Central memory CD8-positive, alpha-beta T cell (primary cell): ENCODE measurements at places on chromosomes 7 and 10.

DNA sequence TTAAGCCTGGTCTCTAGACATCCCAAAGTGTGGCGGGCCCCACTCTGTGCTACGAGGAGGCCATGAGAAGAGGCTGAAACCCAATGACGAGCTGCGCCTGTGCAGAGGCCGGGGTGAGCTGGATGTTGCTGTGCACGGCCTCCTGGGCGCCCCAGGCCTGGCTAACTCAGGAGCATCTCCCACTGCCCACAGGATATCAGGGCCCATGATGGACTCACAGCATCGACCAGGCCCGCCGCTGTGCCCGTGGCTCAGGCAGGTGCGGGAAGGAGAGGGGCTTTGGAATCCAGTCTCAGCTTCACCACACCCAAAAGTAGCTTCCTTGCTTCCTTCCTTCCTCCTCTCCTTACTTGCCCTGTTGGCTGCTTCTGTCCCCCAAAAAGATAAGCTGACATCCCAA, 4.6 kb upstream of the CNPY1 start:
- DNase-seq = no peak

DNA sequence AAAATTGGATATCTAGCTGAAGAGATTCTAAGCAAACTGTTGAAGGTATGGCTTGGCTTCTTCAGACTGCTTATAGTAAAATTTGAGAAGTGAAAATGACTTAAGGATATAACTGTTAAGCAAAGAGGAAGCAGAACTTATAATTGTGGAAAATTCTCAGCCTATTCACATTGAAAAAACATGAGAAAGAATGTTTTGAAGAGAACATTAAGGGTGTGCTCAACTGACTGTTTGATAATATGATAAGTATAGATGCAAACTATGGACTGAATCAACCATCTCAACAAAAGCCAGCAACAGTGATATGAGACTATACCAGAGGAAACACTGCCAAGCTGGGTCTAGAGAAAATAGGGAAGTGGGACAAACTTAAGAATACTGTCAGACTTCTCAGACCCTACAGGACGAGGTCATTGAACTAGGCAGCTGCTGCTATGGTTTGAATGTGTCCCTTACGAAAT, 133.1 kb upstream of the PPP1R3A start:
- no peak for DNase-seq

- no peak for DNase-seq
Observed at GRCh38 chr7:25255611-25256332, 27.5 kb upstream of the NPVF start.

DNA sequence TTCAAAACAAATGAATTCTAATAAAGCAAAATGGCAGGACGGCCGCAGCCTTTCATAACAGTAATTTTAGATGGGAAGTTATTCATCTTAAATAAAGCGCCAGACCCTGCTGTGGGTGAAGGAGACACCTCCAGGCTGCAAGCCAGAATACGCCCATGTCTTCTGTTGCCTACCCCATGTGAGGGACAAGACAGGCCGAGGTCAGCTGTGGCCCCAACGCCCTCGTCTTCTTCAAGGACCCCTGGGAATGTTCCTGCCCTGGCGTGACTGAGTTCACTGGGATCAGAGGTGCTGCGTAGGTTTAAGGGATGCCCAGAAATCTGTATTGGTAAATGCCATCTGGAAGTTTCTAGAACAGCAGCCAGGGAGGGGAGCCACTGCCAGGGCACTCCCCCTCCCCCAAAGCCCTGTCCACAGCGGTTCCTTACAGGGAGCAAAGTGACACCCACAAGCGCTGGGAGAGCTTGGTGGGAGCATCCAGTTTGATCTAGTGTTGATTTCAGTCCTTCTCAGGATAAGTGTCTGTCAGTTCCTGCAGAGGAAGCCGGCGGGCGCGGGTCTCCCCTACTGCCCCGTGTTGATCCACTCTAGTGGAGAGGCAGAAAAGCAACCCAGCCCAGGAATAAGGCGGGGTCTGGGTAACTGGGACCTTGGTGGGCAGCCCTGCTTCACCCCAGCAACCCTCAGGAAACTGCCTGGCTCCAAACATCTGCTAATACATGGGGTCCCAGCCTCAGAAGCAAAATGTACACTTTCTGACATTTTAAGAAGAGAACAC, 20.6 kb downstream of the PAPOLB start:
- no peak for DNase-seq

DNA sequence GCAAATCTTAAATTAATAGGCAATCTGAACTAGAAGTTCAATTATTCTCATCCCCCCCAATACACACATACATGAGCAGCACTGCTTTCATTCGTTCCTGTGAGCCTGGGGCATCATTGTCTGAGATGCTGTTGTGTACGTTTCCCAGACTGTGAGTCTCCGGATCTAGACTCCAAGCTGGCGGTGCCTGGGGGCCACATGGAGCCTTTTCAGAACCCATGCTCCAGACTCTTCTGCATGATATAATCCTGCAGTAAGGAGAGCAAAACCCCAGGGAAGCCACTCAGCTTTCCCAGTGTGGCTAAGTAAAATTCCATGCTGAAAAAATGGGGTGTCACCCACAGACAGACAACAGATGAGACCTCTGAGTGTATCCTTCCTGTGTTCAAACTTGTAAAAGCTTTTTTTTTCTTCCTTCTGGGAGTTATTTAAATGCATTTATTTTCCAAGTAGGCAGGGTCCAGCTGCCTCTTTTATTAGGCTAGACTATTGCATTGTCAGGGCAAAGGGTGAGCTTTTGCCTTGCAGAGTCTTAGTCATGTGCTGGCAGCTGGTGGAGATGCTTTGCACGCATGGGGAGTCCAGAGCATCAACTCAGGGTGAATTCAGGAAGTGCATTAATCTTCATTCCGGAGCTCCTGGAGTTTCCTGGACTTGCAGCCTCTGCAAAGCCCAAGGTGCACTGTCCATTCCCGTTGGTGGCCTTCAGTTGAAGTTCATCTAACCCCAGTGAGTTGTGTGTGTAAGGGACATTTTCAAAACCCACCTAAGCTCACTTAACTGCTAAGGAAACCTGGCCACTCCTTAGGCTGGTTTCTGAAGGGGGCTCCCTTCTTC, 185.7 kb upstream of the ADO start:
- DNase-seq = no peak

DNA sequence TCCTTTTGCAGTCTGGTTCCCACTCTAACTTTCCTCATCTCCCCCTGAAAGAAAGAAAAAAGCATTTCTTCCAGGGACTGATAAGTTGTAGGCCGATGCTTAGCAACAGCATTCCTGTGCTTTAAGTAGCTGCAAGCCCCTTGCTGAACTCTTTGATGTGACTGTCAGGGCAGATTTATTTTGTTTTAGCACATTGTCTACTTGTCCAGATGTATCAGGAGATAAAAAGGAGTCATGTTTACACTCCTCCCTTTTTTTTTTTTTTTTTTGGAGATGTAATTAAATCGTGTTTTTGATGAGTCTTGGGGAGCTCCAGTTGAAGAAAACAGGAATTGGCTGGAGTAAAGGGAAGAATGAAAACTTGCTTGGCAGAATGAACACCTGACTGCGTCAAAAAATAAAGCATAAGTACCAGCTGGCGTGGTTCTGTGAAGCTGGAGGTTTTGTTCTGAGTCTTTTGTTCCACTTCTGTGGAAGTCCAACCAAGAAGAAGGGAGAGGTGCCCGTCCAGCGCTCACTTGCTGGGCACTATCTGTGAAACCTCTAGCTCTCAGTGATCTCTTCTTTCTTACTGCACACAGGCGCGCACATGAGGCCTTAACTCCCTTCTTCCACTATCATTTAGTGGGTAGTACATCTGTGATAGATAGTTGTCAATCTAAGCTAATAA, 871.7 kb downstream of the LRMDA start:
- no peak for DNase-seq

GRCh38 chr10:74118804-74119203, 31.8 kb downstream of the AP3M1 start:
- DNase-seq = no peak

DNA sequence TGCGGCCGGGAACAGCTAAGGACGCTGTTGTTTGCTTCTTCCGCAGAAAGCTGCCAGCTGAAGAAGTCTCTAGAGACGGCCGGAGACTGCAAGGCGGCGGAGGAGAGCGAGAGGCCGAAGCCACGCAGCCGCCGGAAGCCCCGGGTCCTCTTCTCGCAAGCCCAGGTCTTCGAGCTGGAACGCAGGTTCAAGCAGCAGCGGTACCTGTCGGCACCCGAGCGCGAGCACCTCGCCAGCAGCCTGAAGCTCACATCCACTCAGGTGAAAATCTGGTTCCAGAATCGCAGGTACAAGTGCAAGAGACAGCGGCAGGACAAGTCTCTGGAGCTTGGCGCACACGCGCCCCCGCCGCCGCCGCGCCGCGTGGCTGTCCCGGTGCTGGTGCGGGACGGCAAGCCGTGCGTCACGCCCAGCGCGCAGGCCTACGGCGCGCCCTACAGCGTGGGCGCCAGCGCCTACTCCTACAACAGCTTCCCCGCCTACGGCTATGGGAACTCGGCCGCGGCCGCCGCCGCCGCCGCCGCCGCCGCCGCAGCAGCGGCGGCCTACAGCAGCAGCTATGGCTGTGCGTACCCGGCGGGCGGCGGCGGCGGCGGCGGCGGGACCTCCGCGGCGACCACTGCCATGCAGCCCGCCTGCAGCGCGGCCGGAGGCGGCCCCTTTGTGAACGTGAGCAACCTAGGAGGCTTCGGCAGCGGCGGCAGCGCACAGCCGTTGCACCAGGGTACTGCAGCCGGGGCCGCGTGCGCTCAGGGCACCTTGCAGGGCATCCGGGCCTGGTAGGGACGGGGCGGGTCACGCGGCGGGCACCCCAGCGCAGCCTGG, 2.4 kb downstream of the NKX2-3 start:
- no peak for DNase-seq

- DNase-seq = no peak
Observed at GRCh38 chr7:92313055-92313454, 67.3 kb downstream of the ANKIB1 start.

DNA sequence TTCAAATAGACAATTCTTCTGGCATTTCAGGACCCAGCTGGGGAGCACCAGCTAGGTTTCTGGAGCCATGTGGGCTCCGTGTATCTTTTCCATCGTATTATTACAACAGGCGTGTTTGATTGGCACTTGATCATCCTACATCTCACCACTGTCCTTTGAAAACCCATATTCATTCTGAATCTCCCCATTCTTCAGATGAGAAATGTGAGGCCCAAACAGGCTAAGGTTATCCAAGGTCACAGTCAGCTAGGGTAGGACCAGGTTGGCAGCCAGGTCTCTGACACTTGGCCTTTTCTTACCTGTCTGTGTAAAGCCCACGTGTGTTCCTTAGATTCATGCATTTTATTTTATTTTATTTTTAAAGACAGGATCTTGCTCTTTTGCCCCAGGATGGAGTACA, 102.4 kb upstream of the SH2B2 start:
- DNase-seq = no peak

DNA sequence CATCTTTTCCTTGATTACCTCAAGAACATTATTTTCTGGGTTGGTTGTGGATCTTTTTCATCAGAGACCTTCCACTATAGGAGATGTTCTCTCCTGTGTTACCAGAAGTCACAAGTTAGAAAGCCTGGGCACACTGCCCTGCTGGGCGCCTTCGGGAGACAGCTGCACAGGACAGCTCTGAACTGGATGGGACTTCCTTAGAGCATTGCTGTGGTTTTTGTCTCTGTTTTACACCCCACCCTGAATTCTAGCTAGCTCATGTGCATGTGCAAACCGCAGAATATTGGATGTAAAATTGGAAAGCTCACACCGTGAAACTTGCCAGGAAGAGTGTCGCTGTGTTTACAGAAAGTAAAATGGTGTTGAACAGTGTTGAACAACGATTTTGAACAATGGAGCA, 54.4 kb upstream of the SEC61G start:
- DNase-seq = no peak

GRCh38 chr7:137860542-137860941, 13.8 kb upstream of the DGKI start:
- DNase-seq = no peak

GRCh38 chr7:149794661-149795060, 21.3 kb upstream of the ZNF467 start:
- no peak for DNase-seq

DNA sequence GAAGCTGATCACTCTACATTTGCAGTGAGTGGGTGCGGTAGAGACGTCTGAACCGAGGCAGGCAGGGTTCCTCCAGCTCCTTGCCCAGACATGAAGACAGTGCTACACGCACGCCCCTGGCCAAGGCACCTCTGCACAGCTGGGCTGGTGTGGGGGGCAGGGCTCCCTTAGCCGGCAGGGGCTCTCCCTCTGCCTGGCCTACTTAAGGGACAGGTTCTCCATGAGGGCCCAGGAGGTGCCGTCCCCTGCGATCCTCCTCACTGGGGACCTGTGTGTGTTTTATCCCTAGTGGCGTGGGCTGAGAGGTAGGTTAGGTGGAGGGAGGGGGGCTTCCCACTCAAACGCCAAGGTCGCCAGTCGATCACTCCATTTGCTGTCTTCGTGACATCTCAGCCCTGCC, 35.3 kb downstream of the IL15RA start:
- DNase-seq = no peak

DNA sequence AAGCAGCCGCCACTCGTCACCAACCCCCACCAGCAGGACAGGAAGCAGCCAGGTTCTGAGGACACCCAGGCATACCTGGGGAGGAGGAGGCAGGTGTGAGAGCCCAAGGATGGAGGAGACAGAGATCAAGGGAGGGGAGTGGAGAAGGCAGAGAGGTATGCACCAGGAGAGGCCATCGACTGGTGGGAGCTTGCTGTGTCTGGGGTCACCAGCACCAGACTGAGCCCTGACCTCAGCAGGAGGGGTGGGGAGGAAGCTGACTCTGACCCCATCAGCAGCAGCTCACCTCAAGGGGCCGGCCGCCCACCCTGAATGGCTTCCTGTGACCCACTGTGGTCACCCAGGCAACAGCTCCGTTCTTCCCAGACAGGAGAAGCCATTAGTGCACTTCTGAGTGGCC, 7.8 kb downstream of the VIPR2 start:
- DNase-seq = no peak

DNA sequence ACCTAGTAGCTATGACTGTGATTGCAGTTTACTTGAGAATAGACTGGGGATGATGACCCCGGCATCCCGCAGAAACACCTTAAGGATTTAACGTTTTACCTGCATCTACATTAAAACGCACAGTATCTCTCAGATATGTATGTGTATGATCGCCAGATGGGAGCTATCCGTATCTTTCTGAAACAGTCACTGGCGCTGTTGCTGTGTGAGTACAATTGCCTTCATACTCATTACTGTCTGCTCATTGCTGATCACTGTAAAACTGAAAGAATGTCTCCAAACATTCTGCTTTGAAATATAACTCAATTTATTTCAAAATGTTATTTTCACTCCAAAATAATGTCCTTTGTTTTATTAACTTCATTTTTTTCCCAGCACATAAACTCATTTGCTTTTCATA, 388.9 kb upstream of the AKR1E2 start:
- DNase-seq = no peak

DNA sequence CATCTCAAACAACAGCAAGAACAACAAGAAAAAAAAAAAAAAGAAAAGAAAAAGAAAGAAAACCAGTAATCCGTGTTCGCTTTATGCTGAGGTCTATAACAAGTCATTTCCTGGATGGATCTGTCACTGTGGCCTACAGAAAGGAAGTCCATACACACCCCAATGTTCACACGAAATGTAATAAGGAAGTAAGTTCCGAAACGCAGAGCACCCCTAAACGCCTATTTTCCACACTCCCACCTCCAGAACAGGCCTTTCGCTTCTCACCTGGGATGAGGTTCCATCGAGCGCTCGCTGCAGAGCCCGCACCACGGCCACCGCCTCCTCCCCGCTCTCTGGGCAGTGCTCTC, 735 bp downstream of the ZNF394 start:
- DNase-seq = no peak
